ENCODE measurements at places on chromosomes 11 and 22.

DNA sequence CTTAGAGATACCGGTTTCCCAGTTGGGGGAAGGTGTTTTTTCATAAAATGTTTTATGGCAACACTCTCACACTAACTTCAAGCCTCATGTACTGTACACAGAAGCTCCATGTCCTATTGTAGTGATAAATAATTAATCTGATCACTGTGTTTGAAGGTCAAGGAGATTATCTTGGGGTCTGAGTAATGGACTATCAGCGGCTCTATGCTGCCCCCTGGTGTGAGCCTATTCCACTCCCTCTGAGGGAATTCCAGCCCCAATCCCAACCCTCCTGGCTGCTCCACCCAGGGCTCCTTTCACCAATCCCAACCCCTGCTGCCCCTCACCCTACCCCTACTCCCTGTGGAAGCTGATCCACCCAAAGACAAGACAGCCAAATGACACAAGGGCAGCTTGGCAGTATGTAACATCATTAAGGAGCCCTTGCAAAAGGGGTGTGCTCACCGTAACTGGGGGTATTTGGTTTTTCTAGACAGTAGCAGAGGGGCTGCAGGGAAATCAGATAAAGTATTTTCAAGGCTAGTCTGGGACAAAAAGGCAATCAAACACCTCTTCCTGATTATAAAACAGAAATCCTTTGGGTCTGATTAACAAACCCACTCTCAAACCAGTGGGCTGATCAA is 22.3 kb downstream of the HPS4 start:
- no peak for DNase-seq

DNA sequence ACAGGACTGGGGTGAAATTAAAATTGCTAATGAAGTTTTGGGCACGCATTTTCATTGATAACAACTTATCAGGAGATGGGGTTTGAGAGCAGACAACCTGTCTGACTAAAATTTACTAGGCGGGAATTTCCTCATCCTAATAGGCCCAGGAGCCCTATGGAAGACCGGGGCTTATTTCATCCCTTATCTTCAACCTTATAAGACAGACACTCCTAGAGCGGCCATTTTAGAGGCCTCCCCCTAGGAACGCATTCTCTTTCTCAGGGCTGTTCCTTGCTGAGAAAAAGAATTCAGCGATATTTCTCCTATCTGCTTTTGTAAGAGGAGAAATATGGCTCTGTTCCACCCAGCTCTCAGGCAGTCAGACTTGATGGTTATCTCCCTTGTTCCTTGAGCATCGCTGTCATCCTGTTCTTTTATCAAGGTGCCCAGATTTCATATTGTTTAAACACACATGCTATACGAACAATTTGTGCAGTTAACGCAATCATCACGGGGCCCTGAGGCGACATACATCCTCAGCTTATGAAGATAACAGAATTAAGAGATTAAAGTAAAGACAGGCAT is 39.3 kb upstream of the ZC3H12C start:
- no peak for DNase-seq

DNA sequence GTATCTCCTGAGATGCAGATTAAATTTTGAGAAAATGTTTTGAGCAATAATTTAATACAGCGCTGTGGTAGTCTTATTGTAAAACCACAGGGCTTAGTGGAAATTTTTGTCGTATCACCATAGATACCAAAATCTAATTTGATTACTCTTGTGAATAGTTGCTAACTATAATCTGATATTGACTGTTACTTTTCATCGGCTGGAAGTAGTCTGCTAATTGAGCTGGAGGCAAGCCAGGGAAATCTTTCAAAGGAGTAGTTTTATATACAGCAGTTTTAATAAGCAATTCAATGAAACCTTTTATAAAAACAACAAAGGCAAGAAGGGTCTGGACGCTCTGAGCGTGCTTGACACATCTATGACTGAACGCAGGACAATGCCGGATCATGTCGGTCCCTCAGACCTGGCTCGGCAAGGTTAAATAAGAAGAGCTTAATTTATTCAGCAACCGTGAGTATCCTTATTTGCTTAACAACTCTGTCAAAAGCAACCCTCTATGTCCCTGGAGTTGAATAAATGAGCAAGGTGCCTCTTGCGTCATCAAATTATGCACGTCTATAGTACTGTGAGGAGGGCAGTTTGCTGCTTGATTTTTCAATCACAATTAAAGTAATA is 121.2 kb downstream of the NCAM1 start:
- DNase-seq = no peak

GRCh38 chr11:97354026-97354425 is 964.2 kb downstream of the JRKL start:
- DNase-seq = no peak

GRCh38 chr11:112369374-112369773 is 108.7 kb upstream of the PLET1 start:
- DNase-seq = no peak

DNA sequence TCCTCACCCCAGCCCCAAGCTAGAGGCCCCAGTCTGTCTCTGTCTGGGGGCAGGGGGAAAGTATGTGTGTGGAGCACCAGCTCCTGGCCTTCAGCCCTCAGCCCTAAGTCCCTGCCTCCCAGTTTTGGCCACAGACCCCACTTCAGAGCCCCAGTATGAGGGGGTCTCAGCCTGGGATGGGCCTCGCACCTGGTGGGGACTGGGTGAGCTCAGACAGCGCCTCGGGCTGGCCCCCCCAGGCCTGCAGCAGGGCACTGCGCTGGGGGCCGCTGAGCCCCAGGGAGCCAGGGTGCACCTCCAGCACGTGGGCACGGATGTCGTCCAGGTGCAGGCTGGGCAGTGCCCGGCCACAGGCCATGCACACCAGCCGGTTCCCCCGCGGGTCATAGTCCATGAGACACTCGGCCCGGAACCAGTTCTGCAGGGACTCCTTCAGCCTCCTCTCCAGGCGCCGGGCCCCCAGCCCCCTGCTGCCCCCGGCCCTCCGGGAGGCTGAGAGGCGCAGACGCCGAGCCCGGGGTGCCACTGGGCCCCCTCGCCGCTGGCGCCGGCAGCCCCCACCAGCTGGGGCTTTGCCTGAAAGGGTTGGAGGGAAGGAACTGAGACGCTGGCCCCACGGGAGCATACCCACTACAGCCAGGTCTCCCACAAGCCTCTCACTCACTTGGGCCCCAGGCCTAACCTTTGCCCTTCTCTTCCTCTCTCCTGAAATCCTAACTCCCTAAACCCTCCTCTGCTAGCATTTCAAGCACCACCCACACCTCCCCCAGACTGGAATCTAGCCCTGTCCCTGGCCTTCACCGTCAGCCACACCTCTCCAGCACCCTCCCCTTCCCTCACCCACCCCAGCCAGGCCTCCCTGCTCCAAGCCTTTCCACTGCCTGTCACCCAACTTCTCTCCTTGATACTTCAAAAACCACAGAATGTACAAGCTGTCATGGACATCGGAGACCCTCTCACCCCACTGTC is 3.6 kb downstream of the ZFTA start:
- no peak for DNase-seq

DNA sequence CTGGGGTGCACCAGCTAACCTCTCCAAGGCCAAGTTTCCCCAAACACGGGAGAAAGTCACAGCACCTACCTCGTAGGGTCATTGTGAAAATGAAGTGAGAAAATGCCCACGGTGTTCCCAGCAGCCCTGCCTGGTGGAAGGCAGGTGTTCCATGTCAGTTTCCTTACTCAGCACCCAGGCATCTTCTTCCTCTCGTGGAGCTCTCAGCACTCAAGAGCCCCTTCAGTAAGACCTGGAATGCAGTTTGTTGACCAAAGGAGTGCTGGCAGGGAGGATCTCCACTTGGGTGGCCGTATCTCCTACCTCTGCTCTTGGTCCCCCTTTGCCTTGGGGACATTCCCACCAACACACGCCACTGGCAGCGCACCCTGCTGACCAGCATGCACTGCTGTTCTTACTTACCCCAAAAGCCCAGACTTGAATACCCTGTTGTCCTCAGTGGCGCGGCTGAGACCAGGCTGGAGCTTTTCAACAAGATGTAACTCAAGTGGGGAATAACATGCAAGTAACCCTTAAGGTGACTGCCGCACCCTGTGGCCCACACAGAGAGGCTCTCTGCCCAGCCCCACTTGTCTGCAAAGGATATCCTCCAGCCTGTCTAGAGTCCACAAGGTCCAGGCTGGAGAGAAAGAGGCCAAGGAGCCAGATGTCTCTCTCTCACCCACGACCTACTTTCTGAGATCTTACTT is 201.2 kb upstream of the TMEM45B start:
- no peak for DNase-seq

GRCh38 chr11:12966002-12966401 is 43.1 kb upstream of the RASSF10 start:
- no peak for DNase-seq
